ENCODE measurements at places on chromosomes 13 and 19.

DNA sequence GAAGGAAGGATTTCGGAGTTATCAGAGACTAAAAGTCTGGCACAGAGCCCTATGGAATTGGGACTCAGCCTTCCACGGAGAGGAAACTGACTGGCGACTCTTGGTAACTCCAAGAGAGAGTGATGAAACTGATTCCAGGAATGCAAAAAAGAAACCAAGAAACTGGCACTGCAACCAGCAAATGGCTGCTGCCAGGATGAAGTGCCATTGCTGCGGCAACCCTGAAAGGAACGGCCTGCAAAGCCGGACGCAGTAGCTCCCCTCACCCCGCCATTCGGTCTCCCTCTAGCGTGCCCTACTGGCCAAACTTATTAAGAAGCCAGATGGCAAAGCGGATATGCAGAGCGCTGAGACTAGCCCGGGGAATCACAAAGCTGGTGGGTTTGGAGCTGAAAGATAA is 236.0 kb downstream of the PCDH9 start:
- DNase-seq, result peak; percentile 86

- no peak for DNase-seq
Measured at GRCh38 chr19:43729919-43730318, 14.0 kb downstream of the IRGC start.

DNA sequence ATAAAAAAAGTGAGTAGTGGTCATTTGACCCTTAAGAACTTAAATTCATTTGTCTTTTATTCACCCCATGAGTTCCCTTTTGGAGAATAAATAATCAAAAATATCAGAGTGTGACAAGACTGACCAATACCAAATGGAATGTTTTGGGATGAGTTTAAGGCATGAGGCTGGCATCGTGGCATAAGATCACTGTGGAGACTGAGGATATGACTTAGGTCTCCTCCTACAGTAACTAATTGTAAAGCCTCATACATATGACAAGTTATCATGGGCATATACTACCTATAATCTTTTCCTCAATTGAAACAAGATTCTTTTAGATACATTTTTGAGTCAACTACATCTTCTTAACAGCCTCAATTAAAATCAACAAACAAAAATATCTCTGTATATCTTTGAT is 782.0 kb downstream of the SLITRK1 start:
- DNase-seq, result no peak

DNA sequence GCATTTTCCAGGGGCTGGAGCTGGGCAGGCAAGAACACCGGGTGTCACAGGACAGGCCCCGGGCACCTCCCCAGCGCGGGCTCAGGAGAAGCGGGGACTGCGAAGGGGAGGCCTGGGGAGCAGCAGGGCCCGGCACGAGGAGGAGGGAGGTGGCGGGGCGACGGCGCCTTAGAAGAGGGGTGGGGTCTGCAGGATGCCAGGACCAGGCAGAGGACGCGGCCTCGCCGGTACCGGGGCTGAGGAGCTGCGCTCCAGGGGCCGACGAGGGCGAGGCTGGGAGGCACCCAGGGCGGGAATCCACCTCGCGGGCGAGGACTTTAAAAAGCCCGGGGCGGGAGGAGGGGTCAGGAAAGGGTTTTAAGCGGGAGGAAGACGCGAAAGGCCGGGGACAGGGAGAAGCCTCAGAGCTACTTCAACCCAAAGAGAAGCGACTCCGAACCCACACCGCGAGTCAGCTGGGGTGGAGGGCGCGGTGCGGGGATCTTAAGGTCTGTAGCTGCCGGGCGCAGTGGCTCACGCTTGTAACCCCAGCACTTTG is 665 bp downstream of the ZNF347 start:
- no peak for DNase-seq

- no peak for DNase-seq
Measured at GRCh38 chr19:49551531-49551930, 23.7 kb downstream of the RCN3 start.

DNA sequence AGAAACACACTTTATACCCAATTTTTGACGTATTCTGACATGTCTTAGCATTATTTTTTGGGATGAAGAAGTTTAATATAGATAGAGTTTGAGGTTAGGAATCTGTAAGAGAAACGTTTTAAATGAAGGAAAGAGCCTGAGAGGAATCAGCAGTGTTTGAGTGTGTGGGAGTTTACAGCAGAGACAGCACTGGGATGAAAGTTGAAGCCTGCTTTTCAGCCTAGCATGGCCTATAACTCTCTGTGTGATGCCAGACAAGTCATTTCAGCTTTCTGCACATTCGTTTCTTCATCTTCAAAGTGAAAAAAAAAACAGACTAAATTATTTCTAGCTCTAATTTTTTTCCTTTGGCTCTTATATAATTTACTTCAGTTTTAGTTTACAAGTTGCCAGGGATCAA is 177.1 kb downstream of the RGCC start:
- DNase-seq, result no peak

DNA sequence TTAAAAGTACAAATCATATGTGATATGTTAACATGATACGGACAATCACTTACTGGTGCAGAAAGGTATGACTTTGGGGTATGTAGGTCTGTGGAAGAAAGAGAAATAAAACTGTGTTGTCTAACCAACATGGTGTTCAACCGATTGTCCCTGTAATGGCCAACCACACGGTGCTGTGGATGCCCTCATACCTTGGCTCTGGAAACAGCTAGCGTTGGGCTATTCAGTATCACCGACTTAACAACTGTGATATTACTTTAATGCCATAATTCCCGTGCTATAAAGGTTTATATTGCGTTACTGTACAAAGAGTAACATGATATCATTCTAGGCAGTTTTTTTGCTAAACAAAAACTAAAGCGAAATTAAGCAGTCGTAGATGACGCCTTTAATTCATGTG is 448.3 kb downstream of the EFNB2 start:
- no peak for DNase-seq

- no peak for DNase-seq
Measured at GRCh38 chr13:84983321-84983720, 815.9 kb downstream of the SLITRK6 start.

- DNase-seq, result no peak
Measured at GRCh38 chr19:15532779-15533521, 24.6 kb downstream of the CYP4F22 start.

DNA sequence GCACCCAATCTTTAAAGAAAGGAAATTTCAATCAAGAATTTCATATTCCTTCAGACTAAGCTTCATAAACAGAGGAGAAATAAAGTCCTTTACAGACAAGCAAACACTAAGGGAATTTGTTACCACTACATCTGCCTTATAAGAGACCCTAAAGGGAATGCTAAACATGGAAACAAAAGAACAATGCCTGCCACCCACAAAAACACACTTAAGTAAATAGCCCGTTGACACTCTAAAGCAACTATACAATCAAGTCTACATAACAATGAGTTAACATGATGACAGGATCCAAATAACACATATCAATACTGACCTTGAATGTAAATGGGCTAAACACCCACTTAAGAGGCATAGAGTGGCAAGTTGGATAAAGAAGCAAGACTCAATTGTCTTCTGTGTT is 1056.9 kb upstream of the ATXN8OS start:
- DNase-seq, result no peak

DNA sequence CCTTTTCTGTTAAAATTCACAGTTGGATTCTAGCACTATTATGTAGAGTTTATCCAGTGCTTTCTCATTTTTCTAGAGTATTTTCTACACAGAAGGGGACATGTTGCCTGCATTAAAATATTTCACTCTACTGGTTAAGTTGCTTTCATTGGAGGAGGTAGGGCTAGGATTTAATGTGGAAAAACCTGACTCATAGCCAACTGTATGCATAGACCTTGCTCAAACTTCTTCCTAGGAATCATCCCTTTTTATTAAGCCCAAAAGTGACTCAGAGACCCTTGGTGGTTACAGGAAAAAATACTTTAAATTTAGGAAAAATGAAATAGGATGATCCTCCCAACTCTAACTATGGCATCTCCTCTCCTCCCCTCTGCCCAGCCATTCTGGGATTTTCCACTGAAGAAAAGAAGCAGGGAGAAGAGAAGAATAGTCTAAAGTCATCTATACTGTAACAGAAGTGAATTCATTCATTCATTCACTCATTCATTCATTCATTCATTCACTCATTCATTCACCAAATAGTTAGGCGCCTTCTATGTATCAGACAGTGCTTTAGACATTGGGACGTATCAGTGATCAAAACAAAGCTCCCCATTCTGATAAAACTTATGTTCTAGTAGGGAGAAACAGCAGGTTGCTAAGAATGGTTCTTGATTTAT is 109.0 kb upstream of the HTR2A start:
- no peak for DNase-seq

DNA sequence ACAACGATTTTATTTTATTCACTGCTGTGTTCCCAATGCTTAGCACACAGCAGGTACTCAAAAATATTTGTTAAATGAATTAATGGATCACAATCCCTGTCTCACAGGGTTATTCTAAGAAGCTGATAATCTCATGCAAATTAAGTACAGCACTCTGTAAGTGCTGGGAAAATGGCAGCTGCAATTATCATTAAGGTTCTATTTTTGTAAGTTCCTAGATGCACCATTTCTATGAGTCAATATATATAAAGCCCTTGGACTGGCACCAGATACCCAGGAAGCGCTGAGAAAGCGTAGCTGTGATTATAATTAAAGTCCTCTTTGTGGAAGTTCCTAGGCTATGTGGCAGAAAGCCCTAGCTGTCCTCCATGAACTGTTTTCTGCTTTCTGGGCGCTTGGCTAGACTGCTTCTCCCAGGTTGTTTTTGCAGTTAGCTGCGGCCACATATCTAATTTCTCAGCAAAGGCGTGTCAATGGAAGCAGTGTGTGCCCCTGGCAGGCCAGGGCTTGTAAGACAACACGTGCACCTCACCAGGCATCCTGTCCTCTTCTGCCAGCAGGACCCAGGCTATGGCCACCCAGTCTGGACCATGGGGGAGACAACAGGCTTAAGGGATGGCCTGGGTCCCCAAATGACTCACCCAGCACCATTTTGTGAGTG is 5.2 kb upstream of the SRRM5 start:
- no peak for DNase-seq

GRCh38 chr13:43915451-43915850 is 35.7 kb downstream of the LACC1 start:
- no peak for DNase-seq

GRCh38 chr13:49453465-49453864 is 9.4 kb downstream of the SETDB2 start:
- no peak for DNase-seq

DNA sequence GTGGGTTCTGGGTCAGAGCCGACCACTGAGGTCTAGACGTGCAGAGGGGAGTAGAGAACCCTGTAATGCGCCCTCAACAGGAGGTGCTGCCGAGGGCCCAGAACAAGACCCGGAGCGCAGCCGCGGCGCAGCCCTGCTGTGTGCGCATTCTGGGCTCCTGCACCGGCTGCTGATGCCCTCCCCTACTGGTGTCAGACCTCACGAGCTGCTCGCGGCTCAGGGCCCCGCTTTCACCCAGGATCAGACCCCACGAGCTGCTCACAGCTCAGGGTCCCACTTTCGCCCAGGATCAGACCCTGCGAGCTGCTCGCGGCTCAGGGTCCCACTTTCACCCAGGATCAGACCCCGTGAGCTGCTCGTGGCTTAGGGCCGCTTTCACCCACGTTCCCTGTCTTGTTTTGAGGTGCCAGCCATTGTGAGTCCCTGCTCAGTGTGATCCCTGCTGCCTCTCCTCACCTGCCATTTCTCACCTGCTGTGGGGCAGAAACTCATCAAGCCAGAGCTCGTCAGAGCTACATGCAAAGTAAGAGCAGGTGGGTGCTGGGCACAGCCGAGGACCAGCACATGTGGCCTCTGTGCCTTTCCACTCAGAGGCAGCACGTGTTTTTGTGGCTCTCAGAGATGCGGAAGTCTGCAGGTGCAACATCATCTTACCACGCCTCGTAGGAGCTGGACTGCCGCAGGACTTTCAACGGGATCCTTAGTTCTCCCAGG is 47.0 kb upstream of the C13orf46 start:
- no peak for DNase-seq

All from substantia nigra (tissue), 51 donors.